ENCODE measurements at places on chromosomes 7 and 10.

GRCh38 chr10:86155054-86155921 lies 211.3 kb downstream of the GRID1 start:
- no peak for DNase-seq

GRCh38 chr7:127776776-127777386 lies 124.9 kb downstream of the SND1 start:
- no peak for DNase-seq

DNA sequence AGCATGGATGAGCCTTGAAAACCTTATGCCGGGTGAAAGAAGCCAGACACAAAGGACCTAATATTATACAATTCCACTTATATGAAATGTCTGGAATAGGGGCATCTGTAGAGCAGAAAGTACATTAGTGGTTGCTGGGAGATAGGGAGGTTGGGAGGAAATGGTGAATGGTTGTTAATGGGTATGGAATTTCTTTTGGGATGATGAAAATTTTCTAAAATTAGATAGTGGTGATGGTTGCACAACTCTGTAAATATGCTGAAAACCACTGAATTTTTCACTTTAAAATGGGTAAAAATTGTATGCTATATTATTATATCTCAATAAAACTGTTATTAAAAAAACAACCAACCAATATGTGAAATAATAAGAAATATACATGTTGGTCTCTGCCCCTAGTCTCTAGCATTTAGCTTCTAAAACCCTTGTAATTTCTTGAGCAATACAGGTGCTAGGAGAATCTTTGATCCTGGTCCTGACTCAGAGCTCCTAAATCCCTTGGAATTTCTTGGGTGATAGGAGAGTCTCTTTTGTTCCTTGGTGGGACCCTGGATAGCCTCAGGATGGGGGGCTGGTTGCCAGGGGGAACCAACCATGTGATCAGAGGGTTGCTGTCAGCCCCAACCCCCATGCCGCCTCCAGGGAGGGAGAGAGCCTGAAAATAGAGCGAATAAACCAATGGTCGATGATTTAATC lies 64.0 kb downstream of the TACR2 start:
- DNase-seq, result no peak

DNA sequence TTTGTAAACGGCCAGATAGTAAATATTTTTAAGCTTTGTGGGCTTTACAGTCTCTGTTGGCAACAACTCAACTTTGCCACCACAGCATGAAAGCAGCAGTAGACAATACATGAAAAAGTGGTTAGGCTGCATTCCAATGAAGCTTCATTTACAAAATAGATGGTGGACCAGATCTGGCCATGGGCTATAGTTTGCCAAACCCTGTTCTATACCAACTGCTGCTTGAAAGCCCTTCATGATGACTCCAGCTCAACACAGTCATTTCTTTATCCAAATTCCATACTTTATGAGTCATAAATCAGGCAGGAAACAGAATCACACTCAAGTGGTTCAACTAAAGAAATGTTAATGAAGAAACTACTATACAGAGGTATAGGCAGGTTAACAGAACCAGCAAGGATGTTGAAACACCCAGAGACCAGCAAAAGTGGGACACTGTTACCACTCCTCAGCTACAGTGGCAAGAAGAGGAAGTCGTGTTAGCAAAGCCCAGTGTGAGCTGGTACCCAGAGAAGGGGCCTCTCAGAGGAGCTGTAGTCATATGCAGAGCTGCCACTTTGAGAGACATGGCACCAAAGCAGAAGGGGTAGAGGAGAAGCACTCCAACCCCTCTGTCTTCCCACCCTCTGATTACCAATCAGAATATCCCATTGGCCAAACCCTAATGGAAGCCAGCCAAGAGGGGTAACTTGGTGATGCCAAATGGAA lies 72.5 kb downstream of the PRLHR start:
- DNase-seq, result no peak

DNA sequence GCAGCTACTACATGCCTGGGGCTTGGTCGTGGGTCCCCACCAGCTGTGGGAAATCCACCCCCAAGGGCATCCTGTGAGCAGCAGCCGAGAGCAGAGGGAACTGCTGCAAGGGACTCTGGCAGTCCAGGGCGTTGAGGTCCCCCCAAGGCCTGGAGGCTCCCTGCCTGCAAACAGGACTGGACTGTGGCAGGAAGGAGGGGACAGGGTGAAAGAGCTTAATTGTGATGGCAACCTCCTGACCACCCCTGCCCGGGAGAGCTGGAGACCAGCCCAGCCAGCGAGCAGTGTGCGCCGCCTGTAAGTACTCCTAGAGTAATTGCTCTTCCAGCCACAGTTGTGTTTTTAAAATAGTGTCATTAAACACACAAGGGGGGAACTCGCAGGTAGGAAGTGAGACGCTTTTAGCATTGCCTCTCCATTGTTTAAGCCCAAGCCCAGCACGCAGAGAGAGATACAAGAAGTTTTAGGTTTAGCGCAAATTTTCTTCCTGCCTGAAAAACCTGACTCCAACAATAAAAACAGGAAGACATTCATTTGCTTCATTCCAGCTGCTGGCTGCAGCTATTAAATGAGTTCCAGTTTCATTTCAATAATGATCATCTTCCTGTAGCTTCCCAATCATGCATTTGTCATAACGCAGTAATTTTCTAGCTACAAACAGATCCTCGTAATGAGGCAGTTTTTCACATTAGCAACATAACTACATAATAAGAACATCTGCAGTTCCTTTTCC lies 111.1 kb downstream of the EBF3 start:
- no peak for DNase-seq

DNA sequence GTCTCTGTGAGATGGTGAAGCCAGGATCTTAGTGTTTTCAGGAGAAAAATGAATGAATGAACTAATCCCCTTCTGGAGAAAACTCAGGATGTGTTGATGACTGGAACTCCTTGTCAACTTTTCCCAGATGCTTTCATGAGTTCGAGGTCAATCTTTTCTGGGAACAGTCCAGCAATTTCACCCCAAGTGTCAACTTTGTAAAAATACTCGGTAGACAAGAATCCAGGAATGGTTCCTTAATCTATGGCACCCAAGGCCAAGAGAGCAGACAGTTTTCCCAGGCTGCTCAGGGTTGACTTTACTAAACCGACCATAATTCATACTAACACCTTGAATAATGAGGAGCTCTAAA lies 31.1 kb upstream of the LYZL1 start:
- no peak for DNase-seq

GRCh38 chr7:143391462-143392404 lies 10.6 kb downstream of the ZYX start:
- no peak for DNase-seq

DNA sequence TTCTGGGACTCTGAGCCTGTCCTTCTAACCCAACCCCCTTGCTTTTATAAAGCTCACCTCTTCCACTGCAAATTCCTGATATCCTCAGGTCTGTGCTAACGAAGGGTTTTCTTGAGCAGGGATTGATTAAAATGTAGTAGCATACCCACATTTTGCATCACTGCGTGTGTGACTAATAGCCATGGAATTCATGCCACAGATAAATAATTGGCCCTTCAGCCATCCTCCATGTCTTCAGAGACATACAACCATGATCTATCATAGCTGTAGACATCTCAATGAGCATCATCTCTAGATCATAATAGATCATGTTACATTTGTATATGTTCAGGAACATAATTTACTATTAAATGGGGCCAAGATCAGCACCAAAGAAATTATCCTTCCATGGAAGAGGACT lies 990.3 kb downstream of the KCNMA1 start:
- no peak for DNase-seq

DNA sequence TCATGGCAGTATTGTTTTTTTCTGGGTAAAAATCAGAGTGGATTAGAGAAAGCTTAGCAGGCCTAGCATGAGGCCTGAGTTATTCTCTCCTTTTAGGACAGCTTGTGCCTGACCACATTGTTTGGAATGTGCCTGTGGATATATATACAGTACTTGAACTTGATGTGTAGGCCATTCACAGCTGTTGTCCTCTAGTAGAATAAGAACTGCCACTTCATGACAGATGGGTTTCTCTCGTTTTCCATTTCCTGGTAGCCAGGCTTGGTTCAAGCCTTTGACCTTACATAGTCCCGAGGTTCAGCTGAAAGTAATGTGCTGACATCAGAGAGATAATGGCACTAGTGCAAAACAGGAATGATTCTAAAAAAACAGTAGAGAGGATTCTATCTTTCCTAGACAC lies 473.9 kb downstream of the AUTS2 start:
- DNase-seq, result no peak

- no peak for DNase-seq
Measured at GRCh38 chr7:150326657-150327268, 3.4 kb upstream of the ACTR3C start.
